ENCODE measurements at places on chromosomes 7 and 10.

DNA sequence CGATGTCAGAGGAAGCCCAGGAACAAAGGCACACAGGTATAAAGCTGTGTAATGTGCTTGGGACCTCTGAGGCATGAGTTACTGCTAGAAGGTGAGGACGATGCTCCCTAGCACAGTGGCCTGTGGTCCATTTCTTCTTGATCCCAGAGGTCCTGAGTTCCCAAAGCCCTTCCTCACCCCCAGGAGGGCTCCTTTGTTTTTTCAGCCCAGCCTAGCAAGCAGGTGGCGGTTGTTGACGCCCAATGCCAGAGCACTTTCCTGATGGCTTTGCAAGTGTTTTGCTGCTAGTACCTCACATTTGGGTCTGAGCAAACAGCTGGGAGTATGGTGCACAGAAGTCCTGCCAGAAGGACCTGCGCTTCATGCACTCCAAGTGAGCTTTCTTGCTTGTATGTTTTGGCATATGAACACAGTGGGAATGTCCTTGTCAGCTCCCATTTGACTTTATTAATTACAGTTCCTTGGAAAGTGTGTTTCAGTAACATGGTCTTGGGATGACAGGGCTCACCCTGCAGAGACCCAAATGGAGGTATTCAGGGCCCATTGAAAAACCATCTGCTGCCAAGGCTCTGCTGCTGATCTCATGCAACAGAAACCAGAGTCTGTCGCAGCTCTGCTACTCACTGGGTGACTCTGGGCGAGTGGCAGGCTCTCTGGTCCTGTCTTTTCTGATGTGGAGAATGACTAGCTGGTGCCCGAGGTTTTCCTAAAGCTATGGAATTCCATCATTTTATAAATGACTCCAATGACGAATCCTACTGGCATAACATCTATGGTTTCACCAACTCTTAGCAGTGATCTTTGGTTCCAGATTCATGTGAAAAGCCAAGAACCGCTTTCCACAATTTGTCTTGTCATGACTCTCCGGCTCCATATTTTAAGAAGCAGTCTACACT is 134.9 kb downstream of the ARID5B start:
- no peak for DNase-seq

DNA sequence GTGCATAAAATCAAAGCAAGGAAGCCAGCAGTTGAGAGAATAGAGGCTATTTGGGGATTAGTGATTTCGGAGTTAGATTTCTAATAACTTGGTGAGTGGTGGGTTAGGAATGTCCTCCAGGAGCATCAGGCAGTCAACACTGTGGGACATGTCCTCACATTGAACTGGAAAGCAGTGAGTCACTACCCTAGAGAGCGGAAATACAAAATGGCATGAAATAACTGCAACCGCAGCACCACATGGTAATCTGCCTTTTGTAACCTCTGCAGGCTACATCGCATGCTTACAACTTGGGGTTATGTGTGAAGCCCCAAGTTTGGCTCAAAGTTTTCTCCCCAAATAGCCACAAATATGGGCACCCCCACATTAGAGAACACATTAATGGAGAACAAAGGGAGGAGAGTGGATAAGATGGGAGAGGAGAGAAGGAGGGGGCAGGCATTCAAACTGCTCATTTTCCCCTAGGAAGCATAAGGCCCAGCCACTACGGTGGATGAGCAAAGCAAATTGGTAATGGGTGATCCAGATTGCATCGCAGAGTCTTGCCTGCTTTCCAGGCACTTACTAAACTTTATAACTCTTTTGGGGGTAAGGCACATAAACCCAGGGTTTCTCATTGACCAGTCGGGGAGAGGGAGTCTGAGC is 22.0 kb upstream of the SLF2 start:
- no peak for DNase-seq

DNA sequence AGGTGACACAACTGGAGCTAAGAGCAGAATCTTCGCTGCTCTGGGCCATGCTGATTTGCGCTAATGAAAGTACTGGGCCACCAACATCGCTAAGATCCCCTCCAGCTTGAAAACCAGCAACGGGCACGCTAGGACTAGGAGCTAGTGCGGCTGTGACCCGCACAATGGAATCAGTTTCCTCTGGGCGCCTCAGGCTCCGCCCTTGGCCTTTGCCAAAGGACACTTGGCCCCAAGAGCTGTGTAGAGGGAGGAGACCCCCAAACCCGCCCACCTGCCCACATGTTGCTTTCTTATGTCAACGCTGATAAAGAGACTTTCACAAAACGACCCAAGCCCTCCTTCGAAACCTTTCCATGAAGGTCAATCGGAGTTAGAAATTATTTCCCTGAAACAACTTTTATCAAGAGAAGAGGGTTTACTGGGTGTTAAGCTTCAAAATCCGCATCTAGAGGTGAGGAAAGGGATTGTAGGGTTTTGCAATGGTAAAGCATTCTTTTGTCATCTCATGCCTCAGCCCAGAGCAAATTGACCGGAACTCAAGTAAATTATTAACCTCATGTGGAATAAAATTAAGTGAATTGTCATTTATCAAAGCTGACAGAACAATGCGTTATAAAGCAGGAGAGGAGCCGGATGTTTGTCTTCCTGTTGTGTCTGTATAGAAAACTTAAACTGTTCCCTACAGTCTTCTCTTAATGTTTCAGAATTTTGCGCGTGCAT is 9.4 kb downstream of the ABCB5 start:
- DNase-seq, result no peak

DNA sequence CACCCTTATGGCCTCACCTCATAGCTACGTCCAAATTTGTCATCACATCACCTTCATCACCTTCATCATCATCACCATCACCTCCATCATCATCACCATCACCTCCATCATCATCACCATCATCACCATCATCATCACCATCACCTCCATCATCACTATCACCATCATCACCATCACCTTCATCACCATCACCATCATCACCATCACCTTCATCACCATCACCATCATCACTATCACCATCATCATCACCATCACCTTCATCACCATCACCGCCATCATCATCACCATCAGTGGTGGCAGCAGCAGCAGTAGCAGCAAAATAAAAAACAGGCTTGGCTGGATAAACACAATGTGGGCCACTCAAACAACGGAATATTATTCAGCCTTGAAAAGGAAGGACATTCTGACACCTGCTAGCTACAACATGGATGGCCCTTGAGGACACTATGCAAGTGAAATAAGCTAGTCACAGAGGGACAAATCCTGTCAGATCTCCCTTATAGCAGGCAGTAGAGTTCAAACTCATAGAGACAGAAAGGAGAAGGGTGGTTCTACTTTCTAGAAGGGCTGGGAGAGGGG is 47.7 kb upstream of the PDGFA start:
- DNase-seq, result no peak

- no peak for DNase-seq
Observed at GRCh38 chr7:155192961-155193640, 104.6 kb upstream of the INSIG1 start.
